ENCODE measurements at places on chromosomes 1 and 21. TPM values are rescaled to one million over a fixed set of nuclear protein-coding genes. Genes with fewer than 3 reads are reported as not detected.

S100A14 gene
- not detected for total RNA-seq

SLC9C2 gene
- 1.9 TPM for total RNA-seq

LIN28A gene
- total RNA-seq, result not detected

NCAM2 gene
- total RNA-seq, result 60.1 TPM

SPRR2B gene
- not detected for total RNA-seq

KCNQ4 gene
- total RNA-seq, result 1.9 TPM

LRRC53 gene
- total RNA-seq, result not detected

MAB21L3 gene
- not detected for total RNA-seq

CASQ1 gene
- 1.9 TPM for total RNA-seq

Measured in parietal lobe (tissue), 2 donors.